ENCODE measurements at places on chromosomes 16 and 17.

DNA sequence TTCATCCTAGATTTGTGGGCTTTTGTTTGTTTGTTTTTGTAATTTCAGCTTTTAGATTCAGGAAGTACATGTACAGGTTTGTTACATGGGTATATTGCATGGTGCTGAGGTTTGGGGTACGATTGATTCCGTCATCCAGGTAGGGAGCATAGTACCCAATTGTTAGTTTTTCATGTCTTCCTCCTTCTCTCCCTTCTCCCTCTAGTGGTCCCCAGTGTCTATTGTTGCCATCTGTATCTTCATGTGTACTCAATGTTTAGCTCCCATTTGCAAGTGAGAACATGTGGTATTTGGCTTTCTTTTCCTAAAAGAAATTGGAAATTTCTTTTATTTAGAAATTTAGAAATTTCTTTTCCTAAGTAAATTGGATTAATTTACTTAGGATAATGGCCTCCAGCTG, 37.1 kb upstream of the BCAS3 start:
- DNase-seq, result no peak

DNA sequence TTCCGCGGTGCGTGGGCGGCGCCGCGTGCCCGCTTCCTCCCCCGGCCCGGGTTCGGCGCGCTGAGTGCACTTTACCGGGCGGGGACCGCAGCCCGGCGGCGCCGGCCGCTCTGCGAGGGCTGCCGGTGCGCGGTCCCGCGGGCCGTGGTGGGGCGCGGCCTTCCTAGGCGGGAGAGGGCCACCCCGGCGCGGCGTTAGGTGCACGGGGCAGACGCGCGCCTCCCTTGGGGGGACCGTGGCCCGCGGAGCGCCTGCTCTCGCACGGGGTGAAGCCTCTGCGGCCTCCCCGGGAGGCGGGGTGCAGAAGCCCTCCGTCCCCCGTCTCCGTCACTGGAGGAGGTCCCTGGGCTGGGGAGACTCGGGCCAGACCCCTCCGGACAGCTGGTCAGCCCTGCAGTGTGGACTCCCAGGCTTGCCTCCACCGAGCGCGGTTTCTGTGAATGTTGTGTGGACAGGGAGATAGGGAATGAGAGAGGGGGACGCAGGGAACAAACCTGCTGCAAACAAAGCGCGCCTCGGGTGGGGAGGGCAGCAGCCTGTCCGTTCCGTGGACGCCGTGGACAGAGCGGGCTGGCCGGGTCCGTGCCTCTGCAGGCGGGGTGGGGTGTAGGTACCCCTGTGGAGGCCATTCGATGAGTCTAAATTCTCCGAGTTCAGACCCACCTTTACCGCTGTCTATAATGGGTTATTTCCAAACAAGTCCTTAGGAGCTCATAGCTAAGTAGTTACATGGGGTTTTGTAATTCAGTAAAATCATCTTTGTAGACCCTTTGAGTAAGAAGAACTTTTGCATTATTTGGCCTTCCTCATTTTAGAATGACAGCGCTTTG, 721 bp downstream of the TBCD start:
- peak; percentile 51 for DNase-seq

GRCh38 chr16:79856581-79856980, 256.0 kb upstream of the MAF start:
- DNase-seq, result no peak

DNA sequence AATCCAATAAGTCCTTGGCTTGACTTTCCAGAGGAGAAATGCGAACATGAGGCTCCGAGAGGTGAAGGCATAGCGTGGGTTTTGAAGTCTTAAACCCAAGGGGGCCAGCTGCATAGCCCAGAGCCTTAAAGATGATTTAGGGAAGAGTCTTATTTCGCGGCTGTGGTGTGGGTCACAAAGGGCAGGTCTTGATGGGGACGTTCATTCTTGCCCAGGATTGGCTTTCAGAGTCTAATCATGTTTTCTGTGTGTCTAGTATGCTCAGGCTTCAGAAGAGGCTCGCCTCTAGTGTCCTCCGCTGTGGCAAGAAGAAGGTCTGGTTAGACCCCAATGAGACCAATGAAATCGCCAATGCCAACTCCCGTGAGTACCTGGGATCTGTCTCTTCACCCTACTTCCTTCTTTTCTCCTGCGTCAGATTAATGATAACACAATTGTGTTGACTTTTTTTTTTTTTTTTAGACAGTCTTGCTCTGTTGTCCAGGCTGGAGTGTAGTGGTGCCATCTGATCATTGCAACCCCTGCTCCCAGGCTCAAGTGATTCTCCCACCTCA, 951 bp downstream of the RPL19 start:
- DNase-seq, result no peak

GRCh38 chr16:46648656-46649055, 27.5 kb upstream of the SHCBP1 start:
- DNase-seq, result no peak

DNA sequence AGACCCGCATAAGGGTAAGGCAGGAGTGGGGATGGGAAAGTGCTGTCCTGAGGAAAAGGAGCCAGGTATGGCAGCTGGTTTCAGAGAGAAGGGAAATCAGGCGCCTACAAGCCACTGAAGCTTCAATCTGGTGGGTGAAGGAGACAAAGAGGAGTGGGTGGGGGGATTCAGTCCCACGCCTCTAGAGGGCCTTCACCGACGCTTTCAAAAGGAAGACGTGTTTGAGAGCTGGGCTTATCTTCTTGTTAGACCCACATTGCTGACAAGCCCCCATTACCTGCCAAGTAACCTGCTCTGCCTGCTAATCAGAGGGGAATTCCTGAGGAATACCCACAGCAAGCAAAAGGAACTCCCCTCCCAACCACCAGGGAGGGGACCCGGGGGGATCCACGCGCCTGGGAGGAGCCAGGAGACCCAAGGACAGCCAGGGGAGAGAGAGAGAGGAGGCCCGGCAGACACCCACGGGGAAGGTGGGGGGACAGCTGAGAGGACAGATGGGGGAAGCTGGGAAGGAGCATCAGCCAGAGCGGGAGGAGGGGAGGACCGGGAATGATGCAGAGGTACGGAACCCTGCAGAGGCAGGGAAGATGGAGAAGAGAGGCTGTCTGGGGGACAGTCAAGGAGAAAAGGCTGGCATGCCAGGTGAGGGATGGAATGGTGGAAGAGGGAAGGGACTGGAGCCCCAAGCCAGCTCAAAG, 1.0 kb downstream of the MTMR4 start:
- no peak for DNase-seq

DNA sequence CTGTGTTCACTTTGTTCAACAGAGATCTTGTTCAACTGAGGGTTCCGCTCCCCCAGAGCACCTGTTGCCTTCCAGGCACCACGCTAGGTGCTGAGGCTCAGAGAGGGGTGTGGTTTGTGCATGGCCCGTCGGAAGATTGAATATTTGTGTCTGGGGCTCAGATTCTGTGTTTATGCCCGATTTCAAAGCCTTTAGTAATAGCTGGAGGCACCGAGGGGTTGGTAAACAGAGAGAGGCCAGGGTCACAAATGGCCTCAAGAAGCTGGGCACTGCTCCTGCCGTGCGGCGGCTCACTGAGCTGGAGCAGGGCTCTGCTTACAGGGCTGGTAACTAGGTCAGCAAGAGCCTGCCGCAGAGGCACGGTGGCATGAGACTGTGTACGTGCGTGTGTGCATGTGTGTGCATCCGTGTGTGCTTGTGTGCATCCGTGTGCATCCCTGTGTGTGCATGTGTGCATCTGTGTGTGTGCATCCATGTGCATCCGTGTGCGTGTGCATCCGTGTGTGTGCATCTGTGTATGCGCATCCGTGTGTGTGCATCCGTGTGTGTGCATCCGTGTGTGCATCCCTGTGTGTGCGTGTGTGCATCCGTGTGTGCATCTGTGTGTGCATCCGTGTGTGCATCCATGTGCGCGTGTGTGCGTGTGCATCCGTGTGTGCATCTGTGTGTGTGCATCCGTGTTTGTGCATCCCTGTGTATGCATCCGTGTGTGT, 5.4 kb downstream of the ITGAE start:
- DNase-seq, result no peak

GRCh38 chr16:84842516-84843148, 22.8 kb downstream of the CRISPLD2 start:
- peak; percentile 44 for DNase-seq

- no peak for DNase-seq
Measured at GRCh38 chr16:19108409-19109287, 5.1 kb upstream of the ITPRIPL2 start.

GRCh38 chr17:46876926-46877325, 25.5 kb downstream of the WNT9B start:
- DNase-seq, result no peak

- DNase-seq, result no peak
Measured at GRCh38 chr17:14672830-14673229, 371.9 kb downstream of the HS3ST3B1 start.

DNA sequence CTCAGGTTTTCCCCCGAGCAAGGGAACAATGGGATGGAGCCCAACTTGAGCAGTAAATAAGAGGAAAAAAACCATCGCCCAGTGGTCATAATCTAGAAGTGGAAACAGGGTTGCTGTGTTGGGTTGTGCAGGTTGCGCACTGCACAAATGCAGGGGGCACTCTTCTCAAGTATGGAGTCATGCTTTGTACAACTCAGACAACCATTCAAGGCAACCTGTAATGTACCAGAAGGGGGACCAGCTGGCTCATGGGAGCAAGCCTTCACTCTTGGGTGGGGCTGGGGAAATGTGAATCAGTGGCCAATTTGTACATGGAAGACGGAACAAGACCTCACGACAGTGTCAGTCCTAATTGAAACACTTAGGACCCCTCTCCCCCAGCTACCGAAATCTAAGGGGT, 23.9 kb upstream of the LITAF start:
- DNase-seq, result no peak

DNA sequence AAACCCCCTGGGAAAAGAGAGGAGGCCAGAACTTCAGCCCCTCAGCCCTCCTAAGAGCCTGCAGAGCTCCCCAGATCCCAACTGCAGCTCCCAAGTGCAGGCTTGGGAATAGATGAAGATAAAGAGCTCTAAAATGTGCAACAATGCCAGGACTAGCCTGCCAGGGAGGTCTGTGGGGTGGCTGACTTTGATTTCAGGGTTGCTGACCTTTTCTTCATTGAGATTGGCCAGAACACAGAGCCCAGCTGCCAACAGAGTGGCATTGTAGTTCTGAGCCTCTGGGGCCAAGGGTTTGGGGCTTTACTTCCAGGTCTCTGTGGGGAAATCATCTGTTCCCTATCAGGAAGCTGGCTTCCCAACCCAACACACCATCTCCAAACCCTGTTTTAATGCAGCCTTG, 120.6 kb downstream of the COPRS start:
- DNase-seq, result no peak
